CD8-positive, alpha-beta memory T cell (primary cell): ENCODE measurements at places on chromosomes 1 and 21. TPM values are rescaled to one million over a fixed set of nuclear protein-coding genes. Genes with fewer than 3 reads are reported as not detected.

Gene C1orf115
- total RNA-seq = 0.18 TPM

Gene PPFIA4
- 1.5 TPM for total RNA-seq

GRCh38 chr1:12597792-12598191 is 20.2 kb downstream of the DHRS3 start:
- no peak for DNase-seq

DNA sequence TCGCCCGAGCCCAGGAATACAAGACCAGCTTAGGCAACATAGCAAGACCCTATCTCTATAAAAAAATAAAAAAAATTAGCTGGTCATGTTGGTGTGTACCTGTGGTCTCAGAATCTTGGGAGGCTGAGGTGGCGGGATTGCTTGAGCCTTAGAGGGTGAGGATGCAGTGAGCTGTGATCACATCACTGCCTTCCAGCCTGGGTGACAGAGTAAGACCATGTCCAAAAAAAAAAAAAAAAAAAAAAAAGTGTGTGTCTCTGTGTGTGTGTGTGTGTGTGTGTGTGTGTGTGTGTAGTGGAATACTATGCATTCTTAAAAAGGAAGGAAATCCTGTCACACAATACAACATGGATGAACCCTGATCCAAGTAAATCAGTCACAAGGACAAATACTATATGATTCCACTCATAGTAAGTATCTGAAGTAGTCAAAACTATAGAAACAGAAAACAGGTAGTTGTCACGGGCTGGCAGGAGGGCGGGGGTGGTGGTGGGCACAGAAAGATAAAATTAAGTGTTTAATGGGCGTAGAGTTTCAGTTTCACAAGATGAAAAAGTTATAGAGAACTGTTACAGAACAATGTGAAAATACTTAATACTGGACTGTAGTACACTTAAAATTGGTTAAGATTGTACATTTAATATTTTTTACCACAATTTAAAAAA is 47.8 kb downstream of the SELENOF start:
- no peak for DNase-seq

GRCh38 chr1:92505015-92505692 is 18.4 kb upstream of the GFI1 start:
- no peak for DNase-seq
